HFFc6 (cell line): ENCODE measurements at places on chromosomes 12 and 14.
A peak's percentile ranks its signal among the peaks of the same experiment; 100 is the strongest.

- peak; percentile 54 for DNase-seq
Observed at GRCh38 chr12:101570047-101570446, 24.7 kb upstream of the MYBPC1 start.

GRCh38 chr12:128784030-128784760, 39.6 kb downstream of the SLC15A4 start:
- DNase-seq: no peak

- no peak for DNase-seq
Observed at GRCh38 chr14:94322648-94323570, at the start of gene SERPINA6. TSS of gene SERPINA6 (minus strand) at chr14:94323336. CDS start at chr14:94314648, 8,688 bp downstream.

- no peak for DNase-seq
Observed at GRCh38 chr14:84112589-84112988, 1417.4 kb upstream of the FLRT2 start.

GRCh38 chr14:88870777-88871176, 46.3 kb downstream of the TTC8 start:
- no peak for DNase-seq

DNA sequence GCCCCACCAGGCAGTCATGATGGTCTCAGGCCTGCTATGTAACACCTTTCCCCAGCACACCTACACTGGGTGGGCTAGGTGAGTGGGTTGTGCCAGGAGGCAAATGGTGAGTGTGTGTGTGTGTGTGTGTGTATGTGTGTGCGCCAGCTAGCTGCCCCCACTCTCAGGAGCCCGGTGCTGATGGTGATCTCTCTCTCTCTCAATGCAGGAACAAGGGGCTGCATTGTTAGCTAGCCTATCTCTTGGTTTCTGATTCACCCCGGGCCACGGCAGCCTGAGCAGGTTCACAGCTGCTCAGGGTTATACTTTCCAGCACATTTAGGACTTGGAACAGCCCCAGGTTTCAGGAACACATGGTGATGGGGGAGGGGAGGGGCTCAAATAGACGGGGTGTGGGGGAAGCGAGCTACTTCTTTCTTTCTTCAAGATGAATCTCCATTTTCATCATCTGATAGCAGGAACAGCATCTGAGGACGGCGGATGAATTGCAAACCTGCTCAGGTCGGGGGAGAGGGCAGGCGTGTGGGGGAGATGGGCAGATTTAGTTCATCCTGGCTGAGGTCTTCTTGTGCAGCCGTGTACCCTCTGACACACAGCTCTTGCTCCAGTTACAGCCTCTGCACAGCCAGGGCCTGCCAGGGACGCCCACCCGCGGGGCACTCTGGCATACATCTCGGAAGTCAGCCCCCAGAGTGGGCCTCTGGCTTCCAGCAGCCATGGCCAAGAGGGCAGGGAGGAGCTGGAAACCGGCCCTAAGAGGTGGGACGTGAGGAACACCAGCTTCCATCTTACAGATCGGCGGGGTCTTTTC, 137.6 kb downstream of the ZFP36L1 start:
- DNase-seq: no peak

DNA sequence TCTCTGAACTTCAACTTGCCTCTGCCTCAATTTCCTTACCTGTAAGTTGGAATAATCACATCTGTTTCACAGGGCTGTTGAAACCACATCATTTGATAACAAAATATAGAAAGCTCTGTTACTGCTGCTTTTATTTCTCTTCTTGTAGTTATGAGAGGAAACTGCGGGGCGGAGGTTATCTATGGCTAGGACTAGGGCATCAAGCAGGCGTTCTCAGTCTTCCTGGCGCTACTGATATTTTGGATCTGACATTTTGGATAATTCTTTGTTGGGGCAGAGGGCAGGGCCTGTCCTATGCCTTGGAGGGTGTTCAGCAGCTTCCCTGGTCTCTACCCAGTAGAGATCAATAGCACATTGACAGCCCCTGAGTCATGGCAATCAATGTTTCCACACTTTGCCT, 3.9 kb downstream of the P3H3 start:
- no peak for DNase-seq

- no peak for DNase-seq
Observed at GRCh38 chr14:61321385-61322010, at the start of gene PRKCH. TSS of gene PRKCH (plus strand) at chr14:61321579. CDS start at chr14:61322102, 523 bp downstream.

DNA sequence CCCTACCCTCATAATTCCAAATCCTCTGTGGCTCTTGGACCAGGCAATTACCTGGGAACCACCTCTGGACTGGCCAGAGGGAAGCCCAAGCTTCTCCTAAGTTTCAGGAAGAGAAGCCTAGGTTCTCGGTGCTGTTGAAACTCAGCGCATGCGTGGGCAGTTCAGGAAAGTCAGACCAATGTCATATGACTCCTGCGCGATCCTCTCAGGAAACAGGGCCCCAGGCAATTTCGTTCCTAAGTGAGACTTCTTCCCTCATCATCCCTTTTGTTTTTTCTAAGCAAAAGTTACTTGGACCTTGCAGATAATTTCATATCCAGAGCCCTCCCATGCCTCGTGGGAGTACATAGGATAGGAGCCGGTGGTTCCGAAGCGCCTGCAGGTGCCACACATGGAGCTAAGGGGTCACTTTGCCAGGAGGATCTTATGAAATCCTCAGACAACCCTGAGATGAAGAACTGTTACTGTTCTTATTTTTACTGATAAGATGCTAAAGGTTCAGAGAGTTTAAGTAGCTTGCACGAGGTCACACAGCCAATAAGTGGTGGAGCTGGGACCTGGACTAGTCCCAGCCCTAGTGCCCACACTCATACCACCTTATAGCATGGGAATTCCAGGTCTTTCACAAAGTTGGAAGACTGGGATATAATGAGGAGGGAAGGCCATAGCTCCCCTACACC, 168.2 kb downstream of the ZFP36L1 start:
- no peak for DNase-seq

- no peak for DNase-seq
Observed at GRCh38 chr12:96870946-96871345, 36.1 kb upstream of the NEDD1 start.

- no peak for DNase-seq
Observed at GRCh38 chr12:64903479-64904152, 79.2 kb downstream of the TBC1D30 start.

DNA sequence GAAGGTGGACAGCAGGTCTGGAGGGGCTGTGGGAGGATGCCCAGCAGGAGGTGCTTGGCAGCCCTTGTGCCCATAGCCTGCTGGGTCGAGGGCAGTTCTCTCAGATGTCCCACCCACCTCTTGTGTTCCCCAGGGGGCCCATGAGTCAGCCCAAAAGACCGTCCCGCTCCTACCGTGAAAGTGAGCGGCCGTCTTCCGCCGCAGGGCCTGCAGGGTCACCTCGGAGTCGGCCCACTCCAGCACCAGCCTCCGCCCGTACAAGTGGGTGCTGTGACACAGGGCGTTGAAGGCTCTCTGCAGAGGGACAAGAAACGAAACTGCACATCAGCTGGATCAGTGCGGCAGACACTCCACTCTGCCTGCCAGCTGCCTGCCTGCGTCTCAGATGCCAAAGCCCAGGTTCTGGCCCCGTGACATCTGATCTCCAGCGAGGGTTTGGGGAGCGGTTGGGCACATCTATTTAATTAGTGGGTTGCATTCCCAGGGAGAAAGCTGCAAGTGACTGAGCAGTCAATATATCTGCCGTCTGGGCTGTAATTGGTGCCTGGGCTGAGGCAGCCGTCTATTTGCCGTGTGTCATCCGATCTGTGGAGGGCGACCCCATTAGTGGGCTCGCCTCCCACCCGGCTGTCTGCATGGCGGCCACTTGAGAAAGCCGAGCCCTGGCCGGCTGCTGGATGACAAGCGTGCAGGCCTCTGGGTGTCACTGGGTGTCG, 121.5 kb downstream of the RBM19 start:
- no peak for DNase-seq

DNA sequence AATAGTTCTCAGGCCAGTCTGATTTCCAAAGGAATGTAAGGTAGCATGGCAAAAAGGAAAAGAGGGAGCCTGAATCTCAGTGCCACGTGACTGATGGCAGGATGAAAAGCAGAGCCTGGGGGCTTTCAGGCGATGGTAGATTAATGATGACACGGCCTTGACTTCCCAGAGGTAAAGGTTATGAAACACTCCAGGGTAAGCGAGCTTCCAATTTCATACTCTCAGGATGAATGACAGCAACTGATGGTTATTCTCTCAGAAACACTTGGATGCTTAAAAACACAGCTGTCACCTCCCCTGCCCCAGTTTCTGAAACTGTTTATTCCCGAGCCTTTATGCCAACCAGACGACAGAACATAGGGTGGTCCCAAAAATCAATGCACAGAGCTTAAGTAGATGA, 28.8 kb downstream of the GDF11 start:
- no peak for DNase-seq

- no peak for DNase-seq
Observed at GRCh38 chr14:66022526-66022925, 463.6 kb upstream of the CCDC196 start.

DNA sequence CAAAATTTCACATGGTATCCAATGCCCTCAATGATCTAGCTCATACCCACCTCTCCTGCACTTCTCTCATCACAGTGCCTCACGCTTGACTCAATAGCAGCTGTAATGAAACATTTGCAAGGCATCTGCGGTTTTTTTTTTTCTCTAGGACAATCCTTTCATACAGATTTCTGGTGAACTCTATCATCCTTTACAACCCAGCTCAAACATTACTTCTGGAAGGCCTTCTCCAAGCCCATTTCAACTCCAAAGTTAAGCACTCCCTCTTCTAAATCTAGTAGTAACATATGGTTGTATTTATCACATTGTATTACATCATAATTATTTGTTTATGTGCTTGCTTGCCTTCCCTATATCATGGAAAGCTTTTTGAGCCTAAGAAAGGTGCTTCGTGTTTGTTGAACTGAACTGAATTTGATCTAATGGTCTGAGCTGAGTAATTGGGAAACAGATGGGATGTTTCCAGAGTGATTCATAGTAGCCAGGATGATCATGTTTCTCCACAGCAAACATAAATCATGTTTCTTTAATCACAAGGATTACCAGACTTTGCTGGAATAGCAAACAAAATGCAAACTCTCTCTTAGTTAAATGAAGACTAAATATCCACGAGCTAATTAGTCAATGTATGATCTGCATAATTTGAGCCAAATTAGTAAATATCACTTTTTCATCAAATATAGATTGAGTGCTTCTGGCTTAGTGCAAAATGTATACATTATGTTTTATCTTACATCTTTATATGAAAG, 14.3 kb downstream of the CFL2 start:
- DNase-seq: peak; percentile 89

- no peak for DNase-seq
Observed at GRCh38 chr12:2359725-2360629, 307.2 kb downstream of the CACNA1C start.

GRCh38 chr12:22709292-22709691, 84.3 kb downstream of the ETNK1 start:
- DNase-seq: no peak
